ENCODE measurements at places on chromosomes 4 and X.

- DNase-seq = no peak
Measured at GRCh38 chr4:78616046-78616498, 64.5 kb downstream of the ANXA3 start.

DNA sequence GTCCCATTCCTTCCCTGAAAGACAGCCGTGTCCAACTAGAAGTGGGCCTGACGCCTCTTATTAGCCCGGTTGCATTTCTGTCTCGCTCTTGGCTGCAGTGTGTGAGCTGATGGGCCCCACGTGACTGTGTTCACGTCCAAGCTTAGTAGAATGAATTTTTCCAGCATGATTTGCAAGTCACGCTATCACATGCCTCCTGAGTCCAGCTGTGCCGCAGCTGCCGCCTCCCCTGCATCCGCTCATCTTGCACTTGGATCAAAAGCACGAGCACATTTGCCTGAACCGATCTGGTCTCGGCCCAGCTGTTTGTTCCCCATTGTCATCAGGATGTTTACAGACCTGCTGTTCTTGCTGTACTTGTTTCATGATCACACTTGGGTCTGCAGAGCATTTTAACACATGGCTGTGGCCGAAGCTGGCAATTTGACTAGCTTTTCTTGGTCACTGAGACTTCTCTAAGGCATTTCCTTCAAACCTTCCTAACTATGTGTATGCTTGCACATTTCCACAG lies 126.5 kb downstream of the KIT start:
- DNase-seq = no peak

- DNase-seq = no peak
Measured at GRCh38 chrX:152831391-152831790, 528 bp downstream of the NSDHL start.

DNA sequence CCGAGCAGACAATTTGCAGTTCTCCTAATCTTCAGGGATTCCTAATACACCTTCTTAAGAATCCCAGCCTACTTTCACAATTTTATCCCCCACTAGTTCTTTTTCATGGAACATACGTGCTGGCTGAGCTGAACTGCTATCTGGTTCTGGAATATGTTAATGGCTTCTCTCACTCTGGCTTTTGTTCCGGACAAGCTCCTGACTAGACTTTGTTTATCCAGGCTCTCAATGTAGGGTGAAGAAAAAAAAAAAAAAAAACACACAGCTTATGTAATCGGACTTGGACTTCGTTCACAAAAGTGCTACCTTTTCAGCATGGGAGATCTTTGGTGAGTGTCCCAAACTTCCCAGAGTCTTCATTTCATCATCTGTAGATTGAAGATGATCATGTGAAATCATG lies 555.4 kb upstream of the CPEB2 start:
- no peak for DNase-seq

GRCh38 chr4:83255584-83255983 lies 29.0 kb downstream of the COQ2 start:
- no peak for DNase-seq

DNA sequence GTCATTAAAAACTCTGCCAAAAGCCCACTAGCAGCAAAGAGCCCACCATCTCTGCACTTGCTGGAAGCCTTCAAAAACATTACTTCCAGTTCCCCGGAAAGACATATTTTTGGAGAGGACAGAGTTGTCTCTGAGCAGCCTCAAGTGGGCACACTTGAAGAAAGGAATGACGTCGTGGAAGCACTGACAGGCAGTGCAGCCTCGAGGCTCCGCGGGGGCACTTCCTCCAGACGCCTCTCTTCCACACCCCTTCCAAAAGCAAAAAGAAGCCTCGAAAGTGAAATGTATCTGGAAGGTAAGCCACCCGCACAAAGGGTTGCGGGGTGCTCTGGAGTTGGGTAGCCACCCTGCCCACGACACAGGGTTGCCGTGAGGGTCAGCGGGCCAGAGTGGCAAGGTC lies 25.9 kb downstream of the OFD1 start:
- no peak for DNase-seq

GRCh38 chr4:2859514-2859913 lies 15.9 kb downstream of the ADD1 start:
- DNase-seq = no peak

GRCh38 chr4:95027905-95028618 lies 270.3 kb downstream of the BMPR1B start:
- DNase-seq = no peak

- no peak for DNase-seq
Measured at GRCh38 chr4:2537011-2537830, 774 bp downstream of the FAM193A start.

GRCh38 chr4:189837471-189837870 lies 103.2 kb upstream of the FRG1 start:
- DNase-seq = no peak

DNA sequence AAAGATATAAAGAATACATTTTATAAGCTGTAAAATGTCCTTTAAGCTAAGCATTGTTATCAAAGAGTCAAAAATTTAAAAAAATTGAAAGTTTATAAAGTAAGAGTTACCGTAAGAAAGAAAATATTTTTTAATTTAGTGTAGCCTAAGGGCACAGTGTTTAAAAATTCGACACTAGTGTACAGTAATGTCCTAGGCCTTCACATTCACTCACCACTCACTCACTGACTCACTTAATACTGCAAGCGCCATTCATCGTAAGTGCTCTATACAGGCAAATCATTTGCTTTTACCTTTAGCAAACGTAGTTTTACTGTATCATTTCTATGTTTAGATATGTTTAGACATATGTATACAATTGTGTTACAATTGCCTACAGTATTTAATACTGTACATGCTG lies 20.2 kb downstream of the GLRA3 start:
- DNase-seq = no peak

- DNase-seq = no peak
Measured at GRCh38 chrX:118521435-118521834, 25.8 kb downstream of the DOCK11 start.

DNA sequence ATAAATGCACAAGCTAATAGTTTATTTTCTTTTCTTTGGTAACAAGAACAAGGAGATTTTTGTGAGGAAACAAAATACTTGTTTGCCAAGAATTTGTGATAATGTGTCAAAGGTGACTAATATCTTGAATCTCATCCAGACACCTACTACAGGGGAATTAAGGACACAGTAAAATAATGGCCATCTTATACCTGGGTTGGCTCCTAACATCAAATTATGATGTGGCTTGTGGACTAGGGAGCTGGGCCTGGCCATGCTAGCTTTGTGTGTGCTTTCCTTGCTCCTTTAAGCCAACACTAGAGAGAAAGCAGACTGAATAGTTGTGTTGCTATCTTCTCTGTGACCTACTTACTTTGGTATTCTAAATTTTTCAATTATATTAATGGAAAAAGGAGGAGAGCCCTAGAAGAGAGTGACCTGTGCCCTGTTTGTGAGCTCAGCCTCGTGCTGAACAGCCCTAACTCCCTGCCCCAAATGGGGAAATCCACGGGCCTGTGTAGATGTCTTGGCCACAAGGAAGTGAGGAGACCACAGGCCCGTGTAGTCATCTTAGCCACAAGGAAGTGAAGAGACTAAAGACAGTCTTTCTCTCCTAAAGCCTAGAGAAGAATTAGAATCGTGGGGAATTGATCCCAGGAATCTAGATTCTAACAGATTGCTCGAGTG lies 23.3 kb downstream of the ARHGAP24 start:
- DNase-seq = no peak

- DNase-seq = no peak
Measured at GRCh38 chrX:138082896-138083295, 517.0 kb downstream of the ZIC3 start.

DNA sequence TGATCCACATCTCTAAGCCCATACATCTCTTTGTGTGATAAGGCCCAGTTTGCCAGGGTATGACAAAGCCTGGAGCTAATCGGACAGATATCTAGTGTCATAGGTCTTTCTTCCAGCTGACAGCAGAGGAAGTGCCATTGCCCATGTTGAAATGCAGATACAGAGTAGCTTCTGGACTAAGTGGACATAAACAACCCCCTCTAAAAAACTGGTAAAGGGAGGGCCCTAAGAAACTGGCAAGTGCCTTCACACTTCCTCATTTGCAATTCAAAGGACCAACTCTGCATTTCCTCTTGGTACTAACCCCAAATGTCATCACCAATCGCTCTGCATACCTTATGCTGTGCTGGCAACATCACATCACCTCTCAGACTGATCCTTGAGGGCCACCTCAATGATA lies 20.8 kb downstream of the ARHGEF6 start:
- no peak for DNase-seq

DNA sequence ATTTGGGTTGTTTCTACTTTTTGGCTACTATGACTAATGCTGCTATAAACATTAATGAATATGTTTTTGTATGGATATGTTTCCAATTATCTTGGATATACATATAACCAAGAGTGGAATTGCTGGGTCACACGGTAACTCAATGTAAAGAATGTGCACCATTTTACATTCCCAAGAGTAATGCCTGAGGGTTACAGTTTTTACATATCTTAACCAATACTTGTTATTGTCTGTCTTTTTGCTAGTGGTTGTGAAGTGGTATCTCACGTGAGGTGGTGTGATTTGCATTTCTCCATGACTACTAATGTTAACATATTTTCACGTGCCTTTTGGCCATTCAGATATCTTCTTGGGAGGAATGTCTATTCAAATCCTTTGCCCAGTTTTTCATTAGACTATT lies 200.3 kb upstream of the MAB21L2 start:
- no peak for DNase-seq

DNA sequence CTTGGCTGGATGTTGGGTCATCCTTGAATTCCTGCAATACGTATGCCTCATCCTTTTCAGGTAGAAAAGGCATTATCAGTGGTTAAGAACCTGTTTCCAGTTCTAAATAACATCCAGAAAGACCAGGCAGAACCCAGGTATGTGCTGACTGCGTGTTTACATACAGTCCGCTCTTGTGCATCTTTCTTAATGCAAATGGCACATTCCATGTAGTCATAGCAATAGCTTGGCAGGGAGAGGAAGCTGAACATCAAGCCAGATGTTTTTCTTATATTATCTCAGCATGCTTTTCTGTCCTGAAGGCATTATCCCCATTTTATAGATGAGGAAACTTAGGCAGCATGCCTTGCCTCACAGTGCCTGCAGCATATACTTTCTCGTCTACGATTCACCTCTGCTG lies 2.1 kb downstream of the DCLK2 start:
- no peak for DNase-seq

DNA sequence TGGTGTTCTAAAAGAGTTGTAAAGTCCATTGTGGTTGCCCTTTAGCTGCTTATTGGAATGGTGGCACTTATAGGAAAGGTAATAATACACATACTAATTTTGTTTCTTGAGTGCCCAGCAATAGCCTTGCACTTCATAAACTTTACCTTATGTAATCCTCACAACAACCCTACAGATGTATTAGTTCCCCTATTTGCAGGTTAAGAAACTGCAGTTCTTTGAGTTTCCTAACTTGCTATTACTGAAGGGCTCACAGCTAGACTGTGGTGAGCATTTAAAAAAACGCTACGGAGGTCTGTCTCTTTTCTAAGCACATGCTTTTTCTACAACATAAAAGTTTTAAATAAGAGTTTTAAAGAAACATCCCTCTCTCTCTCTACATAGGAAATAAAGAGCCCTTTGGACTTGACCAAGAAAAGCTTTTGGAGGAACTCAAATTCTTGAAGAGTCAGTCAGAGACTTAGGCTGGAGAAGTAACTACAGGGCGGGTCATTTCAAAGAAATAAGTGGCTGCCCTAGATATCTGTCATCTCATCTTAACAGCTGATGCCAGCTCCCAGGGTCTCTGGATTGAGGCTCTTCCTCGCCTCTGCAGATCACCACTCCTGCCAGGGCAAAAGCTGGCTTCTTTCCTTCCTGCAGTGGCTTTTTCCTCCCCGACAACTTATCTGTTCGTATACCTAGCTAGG lies 42.0 kb upstream of the FBXW7 start:
- DNase-seq = no peak

- DNase-seq = no peak
Measured at GRCh38 chrX:71941776-71942175, 31.1 kb downstream of the NHSL2 start.

GRCh38 chrX:24498975-24499374 lies 33.9 kb downstream of the PDK3 start:
- DNase-seq = no peak

- DNase-seq = no peak
Measured at GRCh38 chrX:31251336-31251735, 179.5 kb upstream of the FTHL17 start.

DNA sequence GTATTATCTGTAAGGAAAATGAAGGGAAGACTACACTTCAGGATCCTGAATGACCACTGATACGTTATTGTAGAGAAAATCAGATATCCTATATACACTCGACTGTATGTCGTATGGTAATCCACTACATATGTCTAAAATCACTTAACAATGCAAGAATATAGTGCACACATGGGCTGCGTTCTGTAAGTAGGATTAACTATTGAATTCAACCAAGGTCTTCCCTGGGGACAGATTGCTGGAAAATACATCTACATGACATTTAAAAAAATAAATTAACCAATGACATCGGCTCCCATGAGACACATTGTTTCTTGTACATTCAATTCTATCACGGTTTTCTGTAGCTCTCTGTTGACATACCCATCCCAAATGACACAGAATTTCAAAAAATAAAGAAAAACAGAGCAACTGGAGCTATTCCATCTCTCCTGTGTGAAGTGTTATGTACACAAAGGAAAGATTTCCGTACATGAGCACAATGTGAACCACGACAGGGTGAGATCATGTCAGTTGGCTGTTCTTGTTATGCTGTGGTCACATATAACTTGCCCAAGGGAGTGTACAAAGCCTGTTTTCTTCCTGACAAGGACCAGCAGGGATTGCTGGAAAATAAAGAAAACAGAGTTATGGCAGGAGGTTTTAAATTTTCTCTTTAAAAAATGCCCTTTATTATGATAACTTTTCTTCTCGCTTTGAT lies 6.1 kb downstream of the ENOX2 start:
- DNase-seq = no peak

All from bone marrow (tissue), 2 donors.